ENCODE measurements at places on chromosomes 4 and X.

DNA sequence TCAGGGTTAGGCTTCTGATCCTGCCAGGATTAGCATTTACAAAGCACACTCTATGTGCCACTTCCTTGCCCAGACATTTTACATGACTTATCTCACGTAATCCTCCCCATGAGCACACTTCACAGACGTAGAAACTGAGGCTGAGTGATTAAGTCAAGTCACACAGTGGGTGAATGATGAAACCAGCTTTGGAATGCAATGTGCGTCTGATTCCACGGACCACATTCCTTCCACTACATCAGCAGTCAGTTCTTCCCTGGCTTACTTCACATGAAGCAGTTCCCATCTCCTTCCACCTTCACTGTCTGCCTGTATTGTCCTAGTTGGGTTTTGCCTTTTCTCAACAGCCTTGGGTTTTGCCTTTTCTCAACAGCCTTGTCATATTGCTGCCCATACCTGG lies 134.3 kb upstream of the PPARGC1A start:
- DNase-seq = no peak

- DNase-seq = no peak
Measured at GRCh38 chr4:28073860-28074555, 1213.4 kb downstream of the STIM2 start.

GRCh38 chrX:55142919-55143310 lies 54.1 kb downstream of the PAGE2 start:
- no peak for DNase-seq

DNA sequence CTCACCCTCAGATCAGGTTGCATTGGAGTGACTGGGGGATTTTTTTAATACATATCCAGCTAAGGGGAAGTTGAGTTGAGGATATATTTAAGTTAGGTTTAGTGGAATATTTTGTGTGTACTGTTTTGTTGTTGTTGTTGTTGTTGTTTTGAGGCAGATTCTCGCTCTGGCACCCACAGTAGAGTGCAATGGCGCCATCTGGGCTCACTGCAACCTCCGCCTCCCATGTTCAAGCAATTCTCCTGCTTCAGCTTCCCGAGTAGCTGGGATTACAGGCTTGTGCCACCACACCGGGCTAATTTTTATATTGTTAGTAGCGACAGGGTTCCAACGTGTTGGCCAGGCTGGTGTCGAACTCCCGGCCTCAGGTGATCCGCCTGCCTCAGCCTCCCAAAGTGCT lies 38.6 kb upstream of the ATP6AP2 start:
- DNase-seq = no peak

DNA sequence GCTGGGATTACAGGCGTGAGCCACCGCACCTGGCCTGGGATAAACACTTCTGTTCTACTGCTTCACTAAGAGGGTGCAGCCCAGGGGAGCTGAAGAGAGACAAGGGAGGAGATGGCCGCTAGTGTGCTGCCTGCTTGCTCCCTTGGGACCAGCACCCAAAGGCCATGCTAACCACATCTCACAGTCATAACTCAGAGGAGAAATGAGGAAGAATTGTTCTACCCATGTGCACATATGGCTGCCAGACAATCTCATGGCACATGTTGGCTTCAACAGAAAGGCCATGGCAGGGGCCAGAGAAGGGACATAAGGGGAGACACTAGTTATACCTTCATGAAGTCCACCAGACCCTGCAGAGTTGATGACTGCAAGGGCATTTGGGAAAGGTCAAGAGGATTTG lies 22.4 kb downstream of the CLDN22 start:
- no peak for DNase-seq

DNA sequence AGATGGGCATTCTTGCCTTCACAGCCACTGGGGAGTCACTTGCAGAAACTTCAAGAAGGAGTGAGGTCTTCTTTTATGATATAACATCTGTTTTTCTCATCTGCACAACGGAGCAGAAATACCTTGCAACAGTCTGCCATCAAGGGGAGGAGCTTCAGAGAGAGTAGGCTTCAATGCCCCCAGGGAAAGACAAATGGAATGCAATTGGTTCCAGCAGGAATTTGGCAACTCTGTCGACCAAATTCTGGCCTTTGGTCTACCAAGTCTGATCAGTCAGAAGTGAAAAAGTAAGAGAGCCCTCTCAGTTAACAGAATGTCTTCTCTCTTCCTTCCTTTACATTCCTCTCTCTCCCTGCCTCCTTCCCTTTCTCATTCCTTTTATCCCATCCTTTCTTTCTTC lies 229.3 kb downstream of the IDS start:
- no peak for DNase-seq

DNA sequence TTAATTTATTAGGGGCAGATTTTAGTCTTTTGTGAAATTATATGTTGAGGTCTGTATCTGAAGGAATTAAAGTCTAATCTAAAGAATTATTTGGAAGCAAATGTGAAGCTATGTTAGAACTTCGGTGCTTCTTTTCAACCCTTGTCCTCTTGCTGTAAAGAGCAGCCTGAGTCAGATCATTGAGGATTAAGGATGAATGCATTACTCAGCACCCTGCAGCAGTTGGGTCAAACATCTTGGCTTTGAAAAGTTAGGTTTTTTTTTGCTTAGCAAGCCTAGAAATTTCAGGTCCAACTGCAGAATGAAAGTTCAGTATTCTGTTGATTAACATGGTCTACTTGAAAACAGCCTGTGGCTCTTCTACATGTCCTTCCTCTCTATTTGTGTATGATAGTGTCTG lies 57.6 kb downstream of the SLC4A4 start:
- no peak for DNase-seq

GRCh38 chr4:79695848-79696247 lies 287.8 kb upstream of the GK2 start:
- DNase-seq = no peak

GRCh38 chr4:94598758-94599157 lies 147.0 kb downstream of the PDLIM5 start:
- no peak for DNase-seq
